IMR-90 (cell line): ENCODE measurements at places on chromosomes 5 and 9. TPM values are rescaled to one million over a fixed set of nuclear protein-coding genes. Genes with fewer than 3 reads are reported as not detected.
A peak's percentile ranks its signal among the peaks of the same experiment; 100 is the strongest.

DNA sequence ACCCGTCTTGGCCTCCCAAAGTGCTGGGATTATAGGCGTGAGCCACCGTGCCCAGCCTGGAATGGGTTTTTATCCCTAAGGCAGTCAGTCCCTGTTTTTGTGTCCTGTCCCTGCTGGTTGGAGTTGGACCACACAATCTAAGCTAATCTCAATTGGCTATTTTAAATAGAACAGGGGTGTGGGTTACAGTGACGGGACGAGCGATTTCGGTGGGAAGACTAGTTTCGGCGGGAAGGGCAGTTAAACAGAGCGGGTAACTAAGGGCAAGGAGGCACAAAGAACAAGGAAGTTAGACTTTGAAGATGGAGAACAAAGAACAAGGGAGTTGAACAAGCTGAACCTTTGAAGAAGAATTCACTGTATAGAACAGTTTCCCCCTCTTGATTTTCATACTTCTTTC is 1.4 kb downstream of the GTF3C5 start:
- DNase-seq: no peak
- H3K36me3 ChIP-seq: peaks cover 7% of the 10 kb centered on the region
- H3K27me3 ChIP-seq: no peaks in the 10 kb centered on the region
- no peak overlapping the region for H3K27ac ChIP-seq
- H3K4me1 ChIP-seq: peaks cover 6% of the 10 kb centered on the region

DNA sequence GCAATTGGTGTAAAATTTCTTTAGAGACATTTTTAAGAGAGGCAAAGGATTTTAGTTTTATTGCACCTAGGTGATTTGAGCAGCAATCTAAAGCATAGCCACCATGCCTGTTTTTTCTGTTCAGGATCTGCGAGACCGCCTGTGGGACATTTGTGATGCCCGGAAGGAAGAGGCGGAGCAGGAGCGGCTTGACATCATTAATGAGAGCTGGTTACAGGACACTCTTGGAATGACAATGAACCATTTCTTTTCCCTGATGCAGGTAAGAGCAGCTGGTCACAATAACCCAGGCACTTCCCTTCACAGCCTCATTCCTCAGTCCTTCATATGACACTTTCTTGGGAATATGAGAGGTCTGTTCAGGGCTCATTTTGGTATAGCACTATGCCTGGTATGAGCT is 103.2 kb upstream of the IL7R start:
- no peak for DNase-seq
- no peaks in the 10 kb centered on the region for H3K4me1 ChIP-seq
- H3K27me3 ChIP-seq: no peaks in the 10 kb centered on the region
- no peak overlapping the region for H3K27ac ChIP-seq
- H3K4me3 ChIP-seq: no peak overlapping the region

DNA sequence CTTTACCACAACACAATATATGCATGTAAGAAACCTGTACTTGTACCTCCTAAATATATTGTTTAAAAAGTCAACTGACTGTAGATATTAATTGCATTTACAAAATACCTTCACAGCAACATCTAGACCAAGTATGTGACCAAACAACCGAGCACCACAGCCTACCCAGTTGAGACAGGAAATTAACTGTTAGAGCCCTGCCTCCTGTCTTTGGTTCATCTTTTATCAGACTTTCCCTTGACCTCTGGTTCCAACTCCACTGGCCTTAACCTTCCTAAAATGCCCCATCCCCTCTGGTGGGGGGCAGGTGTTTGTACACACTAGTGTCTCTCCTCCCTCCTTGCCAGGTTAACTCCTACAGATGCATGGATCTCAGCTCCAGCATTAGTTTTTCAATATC is 155.0 kb upstream of the PANK3 start:
- H3K27me3 ChIP-seq: no peaks in the 10 kb centered on the region
- no peaks in the 10 kb centered on the region for H3K4me1 ChIP-seq
- DNase-seq: no peak
- no peak overlapping the region for H3K27ac ChIP-seq
- H3K36me3 ChIP-seq: no peaks in the 10 kb centered on the region

- H3K27me3 ChIP-seq: peaks cover 2% of the 10 kb centered on the region; the same call in 1 of the 2 replicates
- H3K4me3 ChIP-seq: no peak overlapping the region
- no peaks in the 10 kb centered on the region for H3K36me3 ChIP-seq
- DNase-seq: no peak
- no peaks in the 10 kb centered on the region for H3K4me1 ChIP-seq
These were observed 117.4 kb upstream of the GDNF start for GRCh38 chr5:37957218-37957617.

- no peaks in the 10 kb centered on the region for H3K4me1 ChIP-seq
- H3K4me3 ChIP-seq: no peak overlapping the region
- H3K27ac ChIP-seq: no peak overlapping the region
- H3K36me3 ChIP-seq: no peaks in the 10 kb centered on the region
These were observed 52.1 kb downstream of the NMUR2 start for GRCh38 chr5:152353001-152353400.

- H3K4me3 ChIP-seq: no peak overlapping the region
- DNase-seq: no peak
- H3K4me1 ChIP-seq: no peaks in the 10 kb centered on the region
- H3K36me3 ChIP-seq: no peaks in the 10 kb centered on the region
These were observed 319.4 kb downstream of the TLR4 start for GRCh38 chr9:118023644-118024043.

The TAF11L10 gene
- not detected in 2 replicates for polyA plus RNA-seq

DNA sequence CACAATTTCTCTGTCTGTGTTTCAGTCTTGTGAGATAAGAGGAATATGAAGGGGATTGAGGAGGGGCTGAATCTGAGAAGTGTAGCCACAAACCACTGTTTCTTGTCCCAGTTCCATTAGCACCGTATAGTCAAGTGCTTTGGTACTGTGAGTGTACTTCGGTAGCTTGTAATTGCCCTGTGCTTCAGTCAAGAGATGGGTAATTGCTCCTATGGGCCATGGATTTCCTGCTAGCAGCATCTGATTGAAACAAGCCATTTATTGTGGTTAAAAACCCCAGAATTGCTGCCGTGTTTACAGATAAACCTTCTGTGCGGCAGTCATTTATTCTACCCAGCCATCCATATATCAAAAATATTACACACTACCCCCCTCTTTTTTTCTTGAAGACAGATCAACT is 98.6 kb downstream of the MAT2B start:
- H3K36me3 ChIP-seq: no peaks in the 10 kb centered on the region
- H3K4me1 ChIP-seq: peaks cover 3% of the 10 kb centered on the region
- no peak overlapping the region for H3K27ac ChIP-seq

GRCh38 chr9:100534401-100534800 is 43.5 kb upstream of the CAVIN4 start:
- no peaks in the 10 kb centered on the region for H3K36me3 ChIP-seq
- no peak overlapping the region for H3K4me3 ChIP-seq
- DNase-seq: no peak
- no peak overlapping the region for H3K27ac ChIP-seq
- no peaks in the 10 kb centered on the region for H3K4me1 ChIP-seq

The SERF1B gene
- polyA plus RNA-seq: 24.6 and 27.1 TPM in 2 replicates

DNA sequence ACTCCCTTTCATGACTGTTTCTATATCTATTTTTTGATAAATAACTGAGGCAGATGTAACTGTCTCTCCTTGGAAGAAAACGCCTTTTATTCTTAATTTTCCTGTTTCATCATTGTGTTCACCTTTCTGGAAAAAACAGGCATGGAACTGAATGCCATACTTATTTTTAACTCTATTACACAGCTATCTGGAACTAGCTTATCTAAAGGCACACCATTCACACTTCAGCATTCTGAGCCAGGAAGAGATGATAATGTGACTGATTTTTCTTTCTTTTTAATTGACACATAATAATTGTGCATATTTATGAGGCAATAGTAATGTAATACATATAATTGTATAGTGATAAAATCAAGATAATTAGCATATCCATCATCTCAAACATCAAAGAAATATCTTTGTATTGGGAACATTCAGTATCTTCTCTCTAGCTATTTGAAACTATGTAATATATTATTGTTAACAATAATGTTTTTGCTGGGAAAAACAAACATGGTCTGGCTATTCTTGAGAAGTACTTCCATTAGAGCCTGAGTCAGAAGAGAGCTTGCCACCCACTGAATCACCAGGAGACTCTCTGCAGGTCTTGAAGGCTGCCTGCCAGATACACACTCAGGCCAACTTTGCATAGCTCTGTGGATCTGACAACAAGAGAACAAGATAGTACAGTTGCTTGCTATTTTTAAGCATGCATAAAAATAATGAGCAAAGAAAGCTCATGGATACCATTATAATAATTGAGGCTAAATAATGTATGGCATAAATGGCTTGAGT is 501.0 kb upstream of the EDIL3 start:
- no peak overlapping the region for H3K27ac ChIP-seq
- H3K27me3 ChIP-seq: no peaks in the 10 kb centered on the region
- DNase-seq: peak; percentile 78
- no peaks in the 10 kb centered on the region for H3K36me3 ChIP-seq
- no peaks in the 10 kb centered on the region for H3K4me1 ChIP-seq

GRCh38 chr9:77947651-77948050 is 84.0 kb downstream of the GNAQ start:
- no peak overlapping the region for H3K27ac ChIP-seq
- peaks cover 13% of the 10 kb centered on the region for H3K4me1 ChIP-seq
- H3K4me3 ChIP-seq: no peak overlapping the region
- H3K36me3 ChIP-seq: no peaks in the 10 kb centered on the region

The NUTM2G gene
- not detected in 2 replicates for polyA plus RNA-seq

DNA sequence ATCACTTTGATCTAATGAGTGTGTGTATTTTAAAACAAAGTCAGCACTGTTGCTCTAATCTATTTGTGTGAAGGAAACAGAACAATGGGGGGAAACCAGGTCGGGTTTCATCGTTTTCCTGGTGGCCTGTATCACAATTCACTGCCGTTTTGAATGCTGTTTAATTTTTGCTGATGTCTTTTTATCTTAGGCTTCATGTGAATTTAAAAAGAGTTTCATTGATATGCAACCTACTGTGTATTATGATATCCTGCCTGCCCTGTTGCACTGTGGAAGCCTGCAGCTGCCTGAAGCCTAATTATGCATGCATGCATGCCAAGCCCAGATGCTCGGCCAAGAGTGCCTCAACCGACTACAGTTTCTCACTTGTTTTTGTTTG is 307.5 kb downstream of the ZNF608 start:
- DNase-seq: no peak
- no peak overlapping the region for H3K27ac ChIP-seq
- H3K36me3 ChIP-seq: no peaks in the 10 kb centered on the region
- no peaks in the 10 kb centered on the region for H3K4me1 ChIP-seq

The SLC6A7 gene
- polyA plus RNA-seq: not detected in 2 replicates

The CCL27 gene
- polyA plus RNA-seq: 0.17 and 0.26 TPM in 2 replicates

DNA sequence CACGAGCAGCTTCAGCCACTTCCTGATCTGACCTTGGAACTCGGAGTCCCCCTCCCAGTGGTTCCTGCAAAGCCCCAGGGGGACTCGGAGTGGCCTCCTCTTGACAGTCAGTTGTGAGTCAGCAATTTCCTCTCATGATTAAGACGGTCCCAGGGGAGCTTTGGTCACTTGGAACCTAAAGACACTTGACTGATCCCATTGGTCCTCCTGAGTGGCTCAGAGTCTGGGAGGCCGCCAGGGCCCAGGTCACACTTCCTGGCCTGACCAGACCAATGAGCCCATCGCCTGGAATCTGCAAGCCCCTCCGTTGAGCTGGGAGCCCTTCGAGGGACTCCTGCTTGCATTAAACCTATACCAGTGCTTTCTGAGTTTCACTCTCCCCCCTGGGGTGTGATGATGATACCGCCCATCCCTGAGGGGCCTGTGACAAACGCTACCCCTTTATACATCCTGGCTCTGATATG is 29.1 kb downstream of the TSPAN17 start:
- DNase-seq: peak; percentile 16
- H3K4me3 ChIP-seq: no peak overlapping the region
- H3K27ac ChIP-seq: no peak overlapping the region

The SPATA31D4 gene
- polyA plus RNA-seq: not detected in 2 replicates

The IPO11 gene
- polyA plus RNA-seq: 8.3 and 12.6 TPM in 2 replicates

DNA sequence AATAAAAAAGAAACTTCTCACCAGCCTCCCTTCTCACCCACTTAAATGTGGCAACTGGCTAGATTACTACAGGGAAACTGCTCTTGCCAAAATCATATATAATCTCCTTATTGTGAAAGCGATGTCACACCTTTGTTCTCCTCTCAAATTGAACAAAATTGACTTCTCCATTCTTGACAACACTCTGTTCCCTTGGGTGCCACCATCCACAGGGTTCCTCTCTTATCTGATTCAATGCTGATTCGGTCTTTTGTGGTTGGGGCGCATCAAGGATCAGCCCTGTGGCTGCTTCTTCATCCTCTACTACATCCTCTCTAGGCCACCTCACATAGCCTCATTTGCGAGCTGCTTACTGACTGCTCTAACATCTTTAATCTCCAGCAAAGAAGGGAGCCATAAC is 86.1 kb downstream of the EDIL3 start:
- no peak overlapping the region for H3K4me3 ChIP-seq
- H3K27me3 ChIP-seq: no peaks in the 10 kb centered on the region

GRCh38 chr9:84808416-84808815 is 138.9 kb downstream of the NTRK2 start:
- no peak overlapping the region for H3K4me3 ChIP-seq
- no peaks in the 10 kb centered on the region for H3K27me3 ChIP-seq
- H3K36me3 ChIP-seq: no peaks in the 10 kb centered on the region
- H3K4me1 ChIP-seq: no peaks in the 10 kb centered on the region

DNA sequence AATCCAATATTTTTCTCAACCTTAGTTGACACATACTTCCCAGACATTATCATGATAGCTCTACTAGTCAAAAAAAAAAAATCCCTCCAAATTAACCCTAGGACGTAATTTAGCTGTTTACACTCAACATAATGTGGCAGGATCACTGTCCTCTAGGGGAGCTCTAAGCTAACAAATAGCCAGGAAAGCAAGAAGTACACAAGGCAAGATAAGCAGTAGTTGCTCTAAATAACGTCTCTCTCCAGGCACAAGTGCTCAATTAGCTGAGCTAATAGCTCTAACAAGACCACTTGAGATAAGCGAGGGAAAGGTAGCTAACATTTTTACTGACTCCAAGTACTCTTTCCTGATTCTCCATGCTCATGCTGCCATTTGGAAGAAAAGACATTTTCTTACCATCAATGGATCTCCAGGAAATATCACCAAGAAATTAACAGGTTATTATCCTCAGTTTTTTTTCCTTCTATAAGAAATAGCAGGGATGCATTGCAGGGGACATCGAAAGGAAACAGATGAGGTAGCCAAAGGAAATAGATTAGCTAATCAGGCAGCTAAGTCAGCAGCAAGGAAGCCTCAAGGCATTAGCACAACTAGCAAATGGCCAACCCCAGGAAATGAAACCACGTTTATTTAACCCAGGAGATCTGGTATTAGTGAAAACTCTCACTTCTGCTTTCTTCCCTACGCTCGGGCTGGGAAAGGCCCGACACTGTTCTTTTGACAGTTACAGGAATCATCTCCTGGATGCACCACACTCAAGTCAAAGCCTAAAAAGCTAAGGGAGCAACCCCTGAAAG is 614.1 kb downstream of the PTPRD start:
- no peak overlapping the region for H3K27ac ChIP-seq
- DNase-seq: no peak
- H3K4me1 ChIP-seq: no peaks in the 10 kb centered on the region
- no peak overlapping the region for H3K4me3 ChIP-seq
- H3K36me3 ChIP-seq: no peaks in the 10 kb centered on the region
- H3K27me3 ChIP-seq: no peaks in the 10 kb centered on the region

The CYSRT1 gene
- 0.84 and 0.93 TPM in 2 replicates for polyA plus RNA-seq

- H3K4me3 ChIP-seq: no peak overlapping the region
- no peak for DNase-seq
- H3K4me1 ChIP-seq: no peaks in the 10 kb centered on the region
- H3K36me3 ChIP-seq: no peaks in the 10 kb centered on the region
- H3K27ac ChIP-seq: no peak overlapping the region
- H3K27me3 ChIP-seq: no peaks in the 10 kb centered on the region
These were observed 320.2 kb downstream of the RFX3 start for GRCh38 chr9:3205421-3206095.
